ENCODE measurements at places on chromosomes 11 and 22.

GRCh38 chr22:34239421-34239820 is 319.1 kb upstream of the LARGE1 start:
- no peak for DNase-seq

DNA sequence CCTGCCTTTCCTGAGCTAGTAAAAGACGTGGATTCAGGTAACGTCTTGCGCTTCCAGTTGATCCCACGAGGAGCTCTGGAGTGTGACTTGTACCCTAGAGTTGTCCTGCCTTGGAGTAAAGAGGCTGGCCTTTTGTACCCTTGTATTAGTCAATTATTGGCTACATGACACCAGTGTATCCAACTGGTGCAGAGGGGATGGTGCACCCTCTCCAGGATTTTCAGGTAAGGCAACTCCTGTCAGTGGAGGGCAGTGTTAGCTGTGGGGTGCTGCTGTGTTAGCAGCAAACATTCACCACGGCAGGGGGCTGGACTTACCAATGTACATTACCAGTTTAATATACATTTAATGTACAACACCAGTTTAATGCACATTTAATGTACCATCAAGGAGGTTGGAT is 233.5 kb downstream of the MIAT start:
- DNase-seq = no peak

DNA sequence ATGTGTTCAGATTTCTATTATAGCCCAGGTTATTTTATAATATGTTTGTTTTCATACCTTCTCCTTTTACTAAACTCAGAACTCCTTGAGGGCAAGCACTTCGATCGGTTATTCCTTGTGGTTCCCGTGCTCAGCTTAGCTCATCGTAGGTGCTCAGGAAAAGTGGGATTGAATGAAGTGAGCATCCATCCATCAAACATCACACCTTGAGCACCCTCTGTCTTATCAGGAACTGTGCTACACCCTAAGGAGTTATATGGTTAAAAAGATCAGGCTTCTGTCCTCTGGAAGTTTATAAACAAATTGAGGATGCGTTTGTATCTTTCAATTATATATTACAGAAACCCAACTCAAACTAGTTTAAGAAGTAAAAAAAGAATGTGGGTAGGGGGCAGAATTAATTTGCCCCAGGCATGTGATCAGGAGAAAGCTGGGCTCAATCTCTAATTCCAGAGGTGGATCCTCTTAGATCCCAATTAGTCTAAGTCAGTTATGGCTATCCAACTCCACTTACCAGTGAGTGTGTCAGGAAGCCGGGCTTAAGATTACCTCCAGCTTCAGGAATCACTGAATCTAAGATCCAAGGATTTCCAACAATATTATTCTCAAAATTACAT is 59.9 kb upstream of the RRAS2 start:
- no peak for DNase-seq

- DNase-seq = no peak
Observed at GRCh38 chr11:210122-210802, 2.8 kb downstream of the RIC8A start.

GRCh38 chr11:117823946-117824420 is 561 bp downstream of the FXYD2 start:
- DNase-seq = no peak

GRCh38 chr11:103534191-103534590 is 425.0 kb downstream of the DYNC2H1 start:
- DNase-seq = no peak
